SK-N-DZ (cell line): ENCODE measurements at places on chromosomes 5 and 9.

- DNase-seq, result no peak
These were observed 32.8 kb upstream of the POMT1 start for GRCh38 chr9:131469951-131470350.

DNA sequence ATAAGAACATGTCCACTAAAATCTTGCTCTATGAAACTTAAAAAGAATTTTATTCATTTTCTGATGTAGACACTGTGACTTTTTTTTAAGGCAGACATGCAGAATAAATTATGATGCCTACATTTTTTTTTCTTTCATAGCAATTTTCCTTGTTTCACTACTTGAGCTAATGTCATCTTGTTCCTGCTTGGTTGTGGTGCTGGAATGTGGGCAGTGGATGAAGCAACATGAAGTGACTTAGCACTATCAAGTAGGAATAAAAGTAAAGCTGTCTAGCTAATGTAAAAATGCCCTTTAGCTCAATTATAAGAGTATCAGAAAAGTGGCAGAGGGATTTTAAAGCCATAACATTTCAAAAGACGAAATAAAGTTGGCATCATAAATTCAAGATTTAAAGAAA, 191.0 kb downstream of the ADAMTS6 start:
- DNase-seq, result no peak

- no peak for DNase-seq
These were observed 80.2 kb downstream of the TMEM174 start for GRCh38 chr5:73253047-73253660.

DNA sequence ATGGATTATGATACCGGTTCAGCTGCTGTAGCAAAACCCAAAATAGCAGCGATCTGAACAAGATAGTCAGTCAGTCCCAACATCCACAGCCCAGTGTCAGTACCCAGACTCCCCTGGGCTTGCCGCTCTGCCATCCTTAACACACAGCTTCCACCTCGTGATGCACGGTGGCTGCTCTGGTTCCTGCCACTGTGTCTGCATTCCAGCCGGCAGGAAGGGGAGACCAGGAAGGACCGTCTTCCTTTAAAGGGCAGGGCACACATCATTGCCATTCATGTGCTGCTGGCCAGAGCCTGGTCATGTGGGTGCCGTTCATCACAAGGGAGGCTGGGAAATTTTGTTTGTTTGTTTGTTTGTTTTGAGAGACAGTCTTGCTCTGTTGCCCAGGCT, 131.0 kb upstream of the IER5L start:
- DNase-seq, result no peak

DNA sequence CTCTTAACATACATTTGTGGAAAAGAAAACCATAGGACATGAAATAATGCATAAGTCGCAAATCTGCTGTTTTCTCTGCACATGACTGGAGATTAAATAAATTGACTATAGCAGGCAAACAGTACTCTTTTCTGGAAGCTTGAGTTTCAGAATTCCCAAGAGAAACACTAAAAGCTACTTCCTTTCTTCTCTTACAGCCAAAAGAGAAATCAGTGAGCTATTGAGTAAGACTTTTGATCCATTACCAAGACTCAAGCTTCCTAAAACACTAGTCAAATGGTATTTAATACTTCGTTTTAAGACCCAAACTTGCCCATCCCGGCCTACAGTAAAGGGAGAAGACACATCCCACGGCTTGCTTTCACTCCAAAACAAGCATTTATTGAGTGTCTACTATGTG, 335.8 kb upstream of the PUM3 start:
- DNase-seq, result no peak

- no peak for DNase-seq
These were observed 78.1 kb upstream of the UBTD2 start for GRCh38 chr5:172361566-172362238.
